ENCODE measurements at places on chromosomes 4 and X.
A peak's percentile ranks its signal among the peaks of the same experiment; 100 is the strongest.

DNA sequence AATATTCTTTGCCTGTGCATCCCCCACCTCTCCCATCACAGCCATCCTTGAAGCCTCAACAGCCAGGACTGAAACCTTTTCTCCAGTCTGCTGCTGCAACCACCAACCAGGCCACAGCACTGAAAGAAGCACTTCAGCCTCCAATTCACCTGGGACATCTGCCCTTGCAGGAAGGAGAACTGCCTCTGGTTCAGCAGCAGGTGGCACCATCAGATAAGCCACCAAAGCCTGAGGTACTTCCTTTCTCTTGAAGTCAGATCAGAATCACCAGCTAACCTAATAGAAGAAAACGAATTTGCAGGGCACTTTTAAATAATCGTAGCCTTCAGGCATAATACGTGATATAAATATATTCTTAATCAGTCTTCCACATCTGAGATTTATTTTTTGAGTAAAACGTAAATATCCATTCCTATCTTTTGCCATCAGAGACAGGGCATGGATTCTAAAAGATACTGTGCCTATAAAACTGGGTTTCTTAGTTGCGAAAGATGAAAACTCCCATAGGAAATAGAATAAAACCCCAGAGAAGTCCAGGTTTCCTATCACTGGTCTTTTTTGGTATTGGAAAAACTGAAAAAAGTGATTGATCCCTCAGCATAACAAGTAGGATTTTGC is 9.5 kb downstream of the AMBN start:
- DNase-seq: peak; percentile 53

GRCh38 chrX:358651-359143 is 28.0 kb downstream of the PPP2R3B start:
- DNase-seq: no peak

GRCh38 chr4:81722290-81722851 is 250.7 kb upstream of the RASGEF1B start:
- DNase-seq: no peak

GRCh38 chr4:183905081-183905592 is at the start of gene STOX2:
Gene STOX2, plus strand, starts transcription at chr4:183905307. Its CDS starts 1,484 bp downstream, at chr4:183906791.
- no peak for DNase-seq

GRCh38 chr4:69828828-69829227 is 31.1 kb downstream of the SULT1E1 start:
- no peak for DNase-seq

GRCh38 chrX:134002921-134003615 is 17.7 kb upstream of the GPC3 start:
- no peak for DNase-seq

DNA sequence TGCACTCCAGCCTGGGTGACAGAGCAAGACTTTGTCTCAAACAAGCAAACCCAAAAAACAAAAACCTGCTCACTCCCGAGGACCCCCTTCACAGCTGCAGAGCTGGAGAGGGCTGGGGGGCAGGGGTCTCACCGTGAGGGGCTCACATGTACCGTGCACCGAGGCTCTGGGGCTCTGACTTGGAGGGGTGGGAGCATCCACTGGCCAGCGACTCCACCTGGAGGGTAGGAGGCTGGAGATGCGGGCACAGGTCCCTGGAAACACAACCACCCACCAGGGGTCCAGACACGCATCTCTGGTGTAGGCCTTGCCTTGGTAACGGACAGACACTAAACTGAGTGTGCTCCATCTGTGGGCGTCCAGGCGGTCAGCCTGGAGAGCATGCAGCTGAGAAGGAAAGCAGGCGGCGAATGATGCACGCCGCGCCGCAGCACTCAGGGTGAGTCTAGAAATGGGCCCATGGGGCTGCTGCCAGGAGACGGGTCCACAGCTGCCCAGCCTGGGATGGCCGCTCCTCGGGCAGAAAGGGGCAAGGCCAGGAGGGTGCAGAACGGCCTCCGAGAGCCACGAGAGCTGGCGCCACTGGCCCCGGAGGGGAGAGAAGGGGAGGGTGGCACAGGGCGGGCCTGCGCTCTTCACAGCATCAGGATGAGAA is 26.1 kb downstream of the PPP2R3B start:
- DNase-seq: no peak

GRCh38 chr4:79913581-79913980 is 159.4 kb downstream of the ANTXR2 start:
- DNase-seq: no peak

DNA sequence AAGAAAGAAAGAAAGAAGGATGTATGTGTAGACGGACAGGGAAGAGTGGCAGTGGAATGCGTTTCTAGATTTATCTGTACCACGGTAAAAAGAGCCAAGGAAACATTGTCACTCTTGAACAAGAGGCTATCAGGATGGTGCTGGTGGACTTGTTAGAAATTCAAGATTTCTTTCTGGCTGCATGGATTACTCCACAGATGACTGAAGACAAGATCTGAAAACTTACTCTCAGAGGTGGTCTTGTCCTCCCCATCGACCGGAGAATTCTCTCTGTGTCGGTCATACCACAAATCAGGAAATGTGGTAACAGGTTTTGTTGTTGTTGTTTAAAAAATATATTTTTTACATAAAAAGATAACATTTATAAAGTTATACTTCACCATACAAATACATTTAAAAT is 11.8 kb downstream of the DSPP start:
- DNase-seq: no peak

DNA sequence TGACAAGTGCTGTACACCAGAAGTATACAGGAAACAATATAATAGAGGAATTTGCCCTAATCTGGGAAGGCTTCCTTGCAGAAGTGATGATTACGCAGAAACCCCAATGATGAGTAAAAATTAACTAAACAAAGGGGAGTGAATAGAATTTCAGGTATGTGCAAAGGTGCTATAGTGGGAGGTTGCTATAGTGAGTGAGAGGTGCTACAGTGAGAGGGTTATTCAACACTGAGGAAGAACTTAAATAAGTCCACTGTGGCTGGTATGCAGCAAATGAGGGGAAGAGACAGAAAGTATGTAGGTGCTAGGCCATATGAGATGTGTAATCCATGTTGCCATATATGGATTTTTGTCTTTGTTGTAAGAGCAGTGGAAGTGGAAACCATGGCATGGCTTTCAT is 69.5 kb downstream of the TRIM2 start:
- no peak for DNase-seq

DNA sequence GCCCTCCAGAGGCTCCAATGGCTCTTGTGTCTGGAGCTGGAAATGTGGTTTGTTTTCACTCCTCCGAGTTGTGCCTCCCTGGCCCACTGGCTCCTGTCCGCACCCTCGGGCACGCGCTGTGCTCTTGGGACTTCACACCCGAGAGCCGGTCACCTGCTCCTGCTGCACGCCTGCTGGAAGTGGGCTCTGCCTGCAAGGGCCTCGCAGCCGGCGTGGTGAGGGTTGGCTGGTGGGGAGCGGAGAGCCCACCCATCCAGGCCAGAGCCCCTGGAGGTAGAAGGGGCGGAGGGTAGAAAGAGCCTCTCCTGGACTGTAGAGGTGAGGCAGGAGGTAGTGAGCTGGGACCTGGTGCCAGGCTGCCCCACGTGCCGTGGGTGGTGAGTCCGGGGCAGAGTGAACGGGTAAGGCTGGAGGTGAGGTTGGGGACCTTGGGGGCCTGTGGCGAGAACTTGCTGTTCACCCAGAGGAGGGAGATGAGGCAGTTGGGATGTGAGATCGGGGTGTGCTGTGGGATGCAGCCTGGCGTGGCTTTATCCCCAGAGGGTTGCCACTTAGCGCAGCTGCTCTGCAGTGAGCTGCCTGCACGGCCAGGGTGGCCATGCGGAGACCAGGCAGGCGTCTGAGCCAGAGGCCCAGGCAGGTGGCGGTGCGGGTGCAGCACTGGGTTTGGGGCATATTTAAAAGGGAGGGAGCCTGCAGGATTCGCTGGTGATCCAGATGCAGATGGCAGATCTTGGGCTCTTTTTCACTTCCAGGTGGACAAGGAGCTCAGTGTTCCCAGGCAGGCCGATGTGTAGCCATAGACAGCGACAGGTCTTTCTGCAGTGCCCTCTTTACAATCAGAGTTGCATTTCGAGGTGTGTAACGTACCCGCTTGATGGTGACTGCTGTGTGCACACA is 48.8 kb downstream of the PCGF3 start:
- no peak for DNase-seq

DNA sequence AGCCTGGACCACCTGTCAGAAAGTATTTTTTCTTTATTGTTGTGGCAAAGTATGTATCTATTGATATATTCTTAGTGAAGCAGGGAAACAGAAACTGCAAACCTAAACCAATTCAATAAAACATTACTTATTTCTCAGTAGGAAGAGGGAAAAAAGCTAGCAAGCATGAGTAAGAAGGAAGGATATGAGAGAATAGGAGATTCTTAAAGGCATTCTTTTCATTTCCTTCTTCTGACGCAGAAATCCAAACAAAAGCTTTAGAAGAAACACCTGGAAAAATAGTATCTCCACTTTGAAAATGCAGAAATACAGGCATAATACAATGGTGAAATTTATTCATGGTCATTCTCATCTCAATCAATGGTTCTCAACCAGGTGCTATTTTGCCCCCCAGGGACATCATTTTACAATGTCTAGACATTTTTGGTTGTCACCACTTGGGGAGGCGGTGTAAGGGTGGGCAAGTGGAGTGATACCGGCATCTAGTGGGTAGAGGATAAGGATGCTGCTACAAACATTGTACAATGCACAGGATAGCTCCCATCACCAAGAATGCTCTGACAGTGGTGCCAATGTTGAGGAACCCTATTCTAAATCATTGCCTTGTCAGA is 21.7 kb upstream of the ATXN3L start:
- no peak for DNase-seq

DNA sequence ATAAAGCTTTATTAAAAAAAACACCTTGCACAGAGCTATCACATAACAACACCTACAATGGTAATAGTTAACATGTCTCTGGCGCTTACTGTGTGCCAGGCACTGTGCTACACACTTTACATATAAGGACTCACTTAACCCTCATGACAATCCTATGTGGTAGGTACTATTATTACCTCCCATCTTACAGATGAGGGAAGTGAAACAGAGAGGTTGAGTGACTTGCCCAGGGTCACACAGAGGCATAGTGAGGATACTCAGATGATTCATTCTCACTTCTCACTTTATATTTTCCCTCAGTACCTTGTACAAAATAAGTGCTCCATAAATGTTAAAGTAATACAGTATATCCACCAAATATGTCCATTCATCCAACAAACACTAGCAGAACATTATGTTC is 43.4 kb upstream of the IQSEC2 start:
- DNase-seq: no peak

DNA sequence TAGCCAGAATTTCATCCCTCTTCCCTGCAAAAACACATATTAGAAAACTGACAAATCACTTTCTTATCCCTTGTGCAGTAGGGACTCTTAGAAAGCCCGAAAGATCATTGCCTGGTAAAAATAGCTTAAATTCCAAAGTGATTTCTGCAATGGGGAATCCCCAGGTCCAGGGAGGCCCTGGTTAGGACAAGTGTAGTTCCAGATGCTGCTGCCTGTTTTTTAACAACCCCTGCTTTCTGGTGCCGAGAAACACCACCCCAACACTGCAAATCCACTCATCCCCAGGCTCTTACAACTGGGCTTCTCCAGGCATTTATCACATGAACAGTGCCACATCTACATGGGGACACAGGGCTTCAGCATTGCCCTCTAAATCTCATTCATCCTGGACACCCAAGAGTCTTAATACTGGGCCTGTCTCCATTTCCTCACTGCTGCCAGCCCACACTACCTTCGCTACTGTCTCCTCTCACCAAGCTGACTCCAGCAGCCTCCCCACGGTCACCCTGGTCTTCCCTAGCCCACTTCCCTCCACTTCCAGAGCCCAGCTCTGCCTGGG is 112.2 kb upstream of the PSAPL1 start:
- no peak for DNase-seq

GRCh38 chrX:124212622-124213021 is 119.8 kb upstream of the TEX13D start:
- no peak for DNase-seq

GRCh38 chr4:174633399-174633798 is 111.1 kb upstream of the HPGD start:
- no peak for DNase-seq

DNA sequence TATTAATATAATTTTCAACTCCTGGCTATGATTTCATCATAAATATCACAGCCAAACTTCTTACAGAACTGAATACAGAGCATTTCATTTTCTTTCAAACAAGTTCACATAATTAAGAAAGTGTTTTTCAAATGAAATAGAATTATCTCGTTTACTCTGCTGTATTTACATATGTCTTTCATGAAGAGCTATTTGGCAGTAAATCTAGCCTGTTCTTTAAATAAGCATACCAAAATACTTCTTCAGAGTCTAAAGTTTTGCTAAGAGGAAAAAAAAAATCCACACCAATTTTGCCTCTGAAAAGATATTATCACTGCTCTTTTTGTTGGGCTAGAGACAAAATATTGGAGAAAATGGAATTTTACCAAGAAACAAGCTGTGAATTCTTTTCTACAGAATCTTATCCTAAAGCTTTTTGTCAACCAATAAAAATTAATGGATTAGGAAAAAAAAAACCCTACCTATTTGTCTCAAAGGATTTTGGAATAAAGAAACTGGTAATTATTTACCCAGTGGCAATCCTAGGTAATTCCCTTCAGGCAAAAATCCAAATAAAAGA is 287.9 kb upstream of the NR3C2 start:
- DNase-seq: no peak

DNA sequence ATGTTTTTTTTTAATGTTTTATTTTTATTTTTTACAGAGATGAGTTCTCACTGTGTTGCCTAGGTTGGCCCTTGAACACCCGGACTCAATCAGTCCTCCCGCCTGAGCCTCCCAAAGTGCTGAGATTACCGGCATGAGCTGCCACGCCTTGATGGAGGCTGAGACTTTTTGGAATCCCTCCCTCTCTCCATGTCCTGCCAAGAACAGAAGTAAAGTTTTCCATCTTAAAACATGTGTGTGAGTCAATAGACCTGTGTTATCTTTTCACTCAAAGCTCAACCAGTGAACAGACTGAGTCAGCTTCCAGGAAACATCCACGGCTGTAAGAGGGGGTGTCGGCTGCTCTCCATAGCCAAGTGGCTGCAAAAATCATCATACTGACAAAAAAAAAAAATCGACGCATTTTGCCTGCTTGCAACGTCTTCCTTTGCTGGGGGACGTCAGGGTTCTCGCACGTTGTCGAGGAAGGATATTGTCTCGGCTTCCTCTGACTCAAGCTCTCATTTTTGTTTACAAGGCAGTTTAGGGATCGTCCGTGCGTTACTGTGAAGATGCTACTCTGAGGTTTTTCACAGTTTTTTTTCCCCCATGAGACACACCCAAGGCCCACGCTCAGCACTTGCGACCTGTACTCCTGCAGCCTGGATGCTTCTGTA is 10.0 kb upstream of the ASMTL start:
- peak; percentile 52 for DNase-seq

DNA sequence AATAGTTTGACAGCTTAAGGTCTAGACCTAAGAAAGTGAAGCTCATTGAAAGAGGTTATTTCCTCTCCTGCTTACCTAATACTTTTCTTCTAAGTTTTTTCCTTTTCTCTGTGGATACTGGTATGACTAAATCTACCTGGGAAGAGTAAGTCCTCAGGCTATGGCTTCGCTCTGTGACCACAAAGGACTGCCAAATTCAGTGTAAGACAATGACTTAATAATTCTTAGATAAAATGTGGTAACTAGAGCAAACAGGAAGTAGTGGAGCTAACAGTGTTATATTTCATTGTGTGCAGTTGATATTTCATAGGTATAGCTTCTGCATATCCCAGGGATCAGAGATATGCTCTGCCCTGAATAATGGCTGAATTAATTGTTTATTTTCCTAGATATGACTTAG is 418.9 kb downstream of the CCSER1 start:
- DNase-seq: peak; percentile 17

- DNase-seq: no peak
Observed at GRCh38 chrX:17535229-17535628, 160.2 kb downstream of the NHS start.

Measured in RCC 7860 (cell line).